A673 (cell line): ENCODE measurements at places on chromosomes 4 and X. TPM values are rescaled to one million over a fixed set of nuclear protein-coding genes. Genes with fewer than 3 reads are reported as not detected.

- DNase-seq, result no peak
- no peak overlapping the region for H3K4me3 ChIP-seq
- H3K27me3 ChIP-seq, result no peaks in the 10 kb centered on the region
- no peaks in the 10 kb centered on the region for H3K36me3 ChIP-seq
- no peak overlapping the region for H3K27ac ChIP-seq
- peaks cover 29% of the 10 kb centered on the region for H3K4me1 ChIP-seq
Observed at GRCh38 chr4:183393446-183393845, 51.0 kb upstream of the CDKN2AIP start.

DNA sequence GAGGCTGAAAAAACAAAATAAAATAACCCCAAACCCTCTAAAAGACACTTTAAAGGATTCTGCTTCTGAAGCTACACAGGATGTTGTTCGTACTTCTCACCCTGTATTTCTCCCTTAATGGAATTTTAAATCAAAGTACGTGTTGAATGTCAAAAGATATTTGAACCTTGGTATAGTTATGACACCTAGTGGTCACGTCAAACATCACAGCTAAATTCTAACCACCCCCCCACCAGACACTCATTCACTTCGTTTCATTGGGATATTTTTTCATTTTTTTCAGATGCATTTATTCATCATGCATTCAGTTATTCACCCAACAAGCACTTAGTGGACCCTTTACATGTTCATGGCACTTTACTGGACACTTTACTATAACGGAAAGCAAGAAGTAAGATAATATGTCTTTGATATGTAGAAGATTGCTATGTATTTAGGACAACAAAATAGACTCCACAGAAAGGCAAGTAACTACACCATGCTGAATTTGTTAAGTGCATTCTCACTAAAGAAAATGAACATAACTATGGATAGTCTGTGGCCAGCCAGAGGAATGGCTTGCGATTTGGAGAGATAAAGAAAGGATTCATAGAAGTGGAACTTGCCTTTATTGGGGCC is 62.5 kb upstream of the GPR174 start:
- peaks cover 27% of the 10 kb centered on the region for H3K4me1 ChIP-seq
- DNase-seq, result peak; percentile 86
- no peaks in the 10 kb centered on the region for H3K36me3 ChIP-seq
- no peaks in the 10 kb centered on the region for H3K27me3 ChIP-seq

GRCh38 chr4:6909970-6910339 is 329 bp downstream of the TBC1D14 start:
- H3K4me1 ChIP-seq, result peaks cover 9% of the 10 kb centered on the region
- H3K27ac ChIP-seq, result peak overlapping the region; percentile 40
- peak; percentile 55 for DNase-seq
- H3K27me3 ChIP-seq, result no peaks in the 10 kb centered on the region

Gene PFKFB1
- total RNA-seq, result not detected in 2 replicates

Gene DUSP21
- not detected in 2 replicates for total RNA-seq

GRCh38 chr4:185101354-185101890 is 41.6 kb upstream of the SLC25A4 start:
- no peak overlapping the region for H3K4me3 ChIP-seq
- no peaks in the 10 kb centered on the region for H3K27me3 ChIP-seq
- H3K36me3 ChIP-seq, result no peaks in the 10 kb centered on the region
- DNase-seq, result no peak
- H3K27ac ChIP-seq, result no peak overlapping the region
- no peaks in the 10 kb centered on the region for H3K4me1 ChIP-seq

- no peaks in the 10 kb centered on the region for H3K27me3 ChIP-seq
- no peak for DNase-seq
- H3K36me3 ChIP-seq, result no peaks in the 10 kb centered on the region
- H3K4me1 ChIP-seq, result no peaks in the 10 kb centered on the region
Observed at GRCh38 chr4:183081116-183081469, 18.0 kb upstream of the WWC2 start.

Gene ALB
- not detected in 2 replicates for total RNA-seq

Gene STS
- 1.7 and 2.5 TPM in 2 replicates for total RNA-seq

GRCh38 chr4:164802301-164802901 is 48.5 kb downstream of the SMIM31 start:
- H3K36me3 ChIP-seq, result no peaks in the 10 kb centered on the region
- H3K27ac ChIP-seq, result no peak overlapping the region
- no peaks in the 10 kb centered on the region for H3K4me1 ChIP-seq
- H3K4me3 ChIP-seq, result no peak overlapping the region
- H3K27me3 ChIP-seq, result no peaks in the 10 kb centered on the region

DNA sequence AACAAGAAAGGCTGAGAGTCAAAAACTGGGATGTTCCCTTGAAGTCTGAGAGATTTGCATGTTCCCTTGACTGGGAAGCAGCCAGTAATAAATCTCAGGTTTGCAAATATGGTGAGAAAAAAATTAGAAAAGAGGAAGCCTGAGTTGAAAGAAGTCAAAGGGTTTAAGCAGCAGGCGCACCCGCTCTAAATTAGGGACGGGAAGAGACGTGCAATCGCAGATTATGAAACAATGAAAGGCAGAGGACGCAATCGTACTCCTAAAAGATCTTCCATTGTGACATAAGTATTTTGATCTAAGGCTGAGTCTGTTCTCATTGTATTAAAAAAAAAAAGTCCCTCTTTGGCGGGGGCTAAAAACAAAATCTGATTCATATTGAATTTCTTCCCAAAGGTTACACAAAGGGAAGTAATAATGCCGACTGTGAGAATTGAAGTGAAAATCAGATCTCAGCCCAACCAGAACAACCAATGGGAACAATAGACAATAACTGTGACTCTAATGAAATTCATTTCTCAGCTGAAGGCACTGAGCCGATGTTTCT is 28.2 kb downstream of the SAT1 start:
- peak overlapping the region; percentile 39 for H3K27ac ChIP-seq
- no peaks in the 10 kb centered on the region for H3K27me3 ChIP-seq
- H3K4me3 ChIP-seq, result peak overlapping the region; percentile 7
- no peaks in the 10 kb centered on the region for H3K4me1 ChIP-seq
- peak; percentile 57 for DNase-seq

DNA sequence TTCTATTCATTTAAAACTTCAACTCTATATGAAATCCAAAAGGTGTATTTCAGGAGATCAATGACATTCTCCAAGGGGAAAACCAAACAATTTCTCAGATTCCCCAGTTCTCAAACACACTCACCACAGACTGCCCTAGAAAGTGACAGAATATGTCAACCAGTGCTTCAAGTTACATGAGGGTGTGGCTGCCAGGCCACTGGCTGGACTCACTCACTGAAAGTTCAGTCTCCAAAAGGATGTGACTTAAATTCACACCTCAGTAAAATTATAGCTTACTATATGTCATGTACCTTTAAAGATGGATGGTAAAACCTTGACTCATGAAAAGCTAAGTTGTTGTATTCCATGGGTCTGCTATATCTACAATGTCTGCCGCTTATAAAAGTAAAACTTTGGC is 7.3 kb downstream of the INPP4B start:
- no peak overlapping the region for H3K4me3 ChIP-seq
- H3K36me3 ChIP-seq, result no peaks in the 10 kb centered on the region
- DNase-seq, result no peak
- no peak overlapping the region for H3K27ac ChIP-seq
- peaks cover 10% of the 10 kb centered on the region for H3K27me3 ChIP-seq

DNA sequence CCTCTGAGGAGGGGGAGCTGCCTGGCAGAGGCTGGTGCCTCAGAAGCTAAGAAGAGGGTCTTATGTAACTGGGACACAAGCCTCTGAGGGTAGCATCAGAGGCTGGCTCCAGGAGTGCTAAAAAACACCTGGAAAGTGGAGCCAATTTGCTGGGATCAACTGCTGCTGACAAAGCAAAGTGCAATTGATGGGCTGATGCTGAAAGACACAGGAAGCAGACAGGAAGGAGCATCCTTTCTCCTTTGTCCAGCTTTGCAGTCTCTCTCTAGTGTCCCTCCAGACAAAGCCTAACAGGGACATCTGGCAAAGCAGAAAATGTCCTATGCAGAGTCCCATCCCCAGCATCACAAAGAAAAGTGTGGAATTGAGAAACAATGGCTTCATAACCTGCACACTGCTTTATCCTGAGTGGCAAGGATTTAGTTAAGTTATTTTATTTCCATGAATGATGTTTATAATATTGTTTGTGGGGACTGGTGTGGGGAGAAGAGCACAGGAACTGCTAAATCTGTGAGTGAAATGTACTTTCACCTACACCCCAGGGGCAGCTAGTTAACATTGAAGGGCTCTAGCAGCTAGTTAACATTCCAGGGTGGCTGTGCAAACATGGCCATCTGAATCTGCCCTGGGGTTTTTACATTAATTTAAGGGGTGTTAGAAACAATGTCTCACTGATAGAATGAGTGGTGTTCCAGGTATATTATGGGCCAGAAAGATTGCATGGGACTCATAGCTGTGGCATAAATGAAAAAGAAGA is 25.6 kb upstream of the MBTPS2 start:
- no peak overlapping the region for H3K4me3 ChIP-seq
- H3K4me1 ChIP-seq, result no peaks in the 10 kb centered on the region
- no peaks in the 10 kb centered on the region for H3K36me3 ChIP-seq
- no peaks in the 10 kb centered on the region for H3K27me3 ChIP-seq
- no peak overlapping the region for H3K27ac ChIP-seq

DNA sequence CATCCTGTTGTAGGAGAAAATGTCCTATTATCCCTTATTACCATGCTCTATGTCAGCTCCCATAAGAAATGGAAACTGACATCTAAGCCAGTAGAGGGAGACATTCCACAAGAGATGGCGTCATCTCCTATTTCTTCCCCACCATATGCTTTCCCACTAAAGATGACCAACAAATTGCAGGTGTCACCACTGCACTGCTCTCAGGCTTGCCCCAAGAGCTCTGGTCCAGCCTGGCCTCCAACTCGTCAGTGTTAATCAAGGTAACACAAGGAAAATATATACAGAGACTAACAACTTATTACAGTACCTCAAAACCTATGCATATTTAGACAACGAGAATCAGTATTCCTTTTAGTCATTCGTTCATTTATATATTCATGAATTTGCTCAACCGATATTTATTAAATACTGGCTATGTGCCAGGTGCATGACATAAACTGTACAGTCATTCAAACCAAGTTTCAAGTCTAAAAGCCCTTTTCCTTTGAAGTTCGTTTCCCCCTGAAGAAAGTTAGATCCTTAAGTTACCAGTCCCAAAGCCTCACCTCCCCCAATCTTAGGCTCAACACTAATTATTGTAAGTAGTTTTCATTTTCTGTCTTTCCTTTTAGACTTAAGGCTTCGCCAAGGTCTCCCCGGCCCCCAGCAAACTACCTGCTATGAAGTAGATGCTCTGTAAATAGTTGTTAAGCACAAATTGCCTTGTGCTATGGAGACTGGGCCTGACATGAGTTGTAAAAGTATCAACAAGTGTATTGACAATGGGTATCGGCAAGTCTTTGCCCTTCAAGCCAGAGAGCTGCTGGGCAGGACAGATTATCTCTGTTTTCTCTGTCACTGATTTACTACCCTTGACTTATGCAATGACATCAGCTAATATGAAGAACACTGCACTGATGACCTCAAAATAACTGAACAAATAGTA is 3.1 kb upstream of the FGB start:
- H3K4me1 ChIP-seq, result no peaks in the 10 kb centered on the region
- peak; percentile 70 for DNase-seq

Gene DIPK2B
- total RNA-seq, result not detected in 2 replicates

DNA sequence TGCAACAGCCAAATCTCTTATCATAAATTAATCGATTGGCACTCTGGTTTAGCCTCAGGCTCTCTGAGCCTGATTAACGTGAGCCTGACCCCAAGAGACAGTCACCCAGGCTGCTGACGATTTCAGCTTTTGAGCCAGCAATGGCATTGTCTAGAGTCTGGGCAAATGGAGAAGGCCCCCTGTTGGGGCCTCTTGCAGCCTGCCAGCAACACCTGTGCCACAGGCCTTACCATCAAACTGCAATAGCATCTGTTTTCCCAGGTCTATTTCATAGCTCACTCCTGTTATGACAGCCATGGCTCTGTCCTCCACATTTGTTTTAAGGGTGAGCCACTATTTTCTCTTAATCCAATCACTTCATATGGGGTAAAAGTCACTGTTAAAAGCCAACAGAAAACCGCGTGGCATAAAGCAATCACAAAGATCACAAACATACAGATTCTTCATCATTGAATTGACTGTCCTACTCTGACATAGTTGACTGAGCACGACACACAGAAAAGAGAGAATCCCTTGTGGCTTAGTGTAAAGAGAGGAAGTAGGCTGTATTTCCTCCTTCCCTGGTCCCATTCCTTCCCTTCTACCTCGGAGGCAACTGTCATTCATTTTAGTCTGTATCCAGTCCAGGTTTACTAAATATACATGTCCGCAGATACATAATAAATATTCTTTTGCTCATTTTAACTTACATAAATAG is 47.8 kb downstream of the SLC9A7 start:
- H3K4me1 ChIP-seq, result no peaks in the 10 kb centered on the region
- no peak overlapping the region for H3K4me3 ChIP-seq
- no peak for DNase-seq
- no peaks in the 10 kb centered on the region for H3K36me3 ChIP-seq
- no peak overlapping the region for H3K27ac ChIP-seq

DNA sequence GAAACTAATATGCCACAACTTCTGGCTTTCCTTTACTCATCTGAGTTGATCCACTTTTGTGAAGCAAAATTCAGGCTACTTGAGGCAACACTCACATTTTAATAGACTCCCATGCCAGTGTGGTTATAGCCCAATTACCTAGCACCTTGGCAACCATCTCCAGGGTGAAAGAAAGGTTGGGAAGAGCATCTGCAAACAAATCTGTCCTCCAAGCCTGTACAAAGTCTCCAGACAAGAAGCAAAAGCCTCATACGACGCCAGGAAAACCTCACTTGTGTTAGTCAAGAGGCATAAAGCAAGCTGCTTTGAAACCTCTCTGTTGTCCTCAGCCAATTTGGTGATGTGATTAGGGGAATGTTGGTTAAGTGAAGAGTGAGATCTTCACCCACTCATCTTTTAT is 246.6 kb downstream of the THOC2 start:
- no peak overlapping the region for H3K4me3 ChIP-seq
- no peak overlapping the region for H3K27ac ChIP-seq
- DNase-seq, result no peak
- no peaks in the 10 kb centered on the region for H3K4me1 ChIP-seq
- no peaks in the 10 kb centered on the region for H3K36me3 ChIP-seq

GRCh38 chr4:187550256-187550950 is 445.2 kb upstream of the ZFP42 start:
- H3K27ac ChIP-seq, result no peak overlapping the region
- DNase-seq, result no peak
- no peak overlapping the region for H3K4me3 ChIP-seq
- peaks cover 33% of the 10 kb centered on the region for H3K27me3 ChIP-seq
- H3K4me1 ChIP-seq, result no peaks in the 10 kb centered on the region

- H3K4me3 ChIP-seq, result no peak overlapping the region
- no peaks in the 10 kb centered on the region for H3K27me3 ChIP-seq
- no peaks in the 10 kb centered on the region for H3K4me1 ChIP-seq
- H3K36me3 ChIP-seq, result no peaks in the 10 kb centered on the region
- DNase-seq, result no peak
- no peak overlapping the region for H3K27ac ChIP-seq
Observed at GRCh38 chr4:183347566-183347965, 25.3 kb upstream of the CLDN24 start.
